ENCODE measurements at places on chromosomes 7 and 10.

GRCh38 chr7:151232917-151233701 lies 826 bp downstream of the CHPF2 start:
- DNase-seq, result no peak

- no peak for DNase-seq
Measured at GRCh38 chr10:43313901-43314300, 47.0 kb upstream of the RASGEF1A start.

DNA sequence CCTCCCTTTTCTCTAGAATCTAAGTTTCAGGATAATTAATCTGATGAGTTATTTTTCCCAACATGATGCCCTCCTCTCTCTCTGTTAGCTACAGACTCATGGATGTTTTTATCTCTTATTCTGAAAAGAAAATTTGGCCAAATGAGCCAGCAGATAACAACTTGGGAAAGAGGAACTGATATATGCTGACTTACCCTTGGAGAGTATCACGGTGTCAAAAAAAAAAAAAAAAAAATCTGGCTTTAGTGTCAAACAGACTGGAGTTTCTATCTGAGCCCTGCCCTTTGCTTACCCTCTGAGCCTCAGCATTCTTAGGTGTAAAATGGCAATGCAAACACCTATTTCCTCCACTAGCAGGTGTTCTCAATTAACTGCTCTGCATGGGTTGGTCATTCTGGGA lies 190.4 kb downstream of the AHR start:
- no peak for DNase-seq

DNA sequence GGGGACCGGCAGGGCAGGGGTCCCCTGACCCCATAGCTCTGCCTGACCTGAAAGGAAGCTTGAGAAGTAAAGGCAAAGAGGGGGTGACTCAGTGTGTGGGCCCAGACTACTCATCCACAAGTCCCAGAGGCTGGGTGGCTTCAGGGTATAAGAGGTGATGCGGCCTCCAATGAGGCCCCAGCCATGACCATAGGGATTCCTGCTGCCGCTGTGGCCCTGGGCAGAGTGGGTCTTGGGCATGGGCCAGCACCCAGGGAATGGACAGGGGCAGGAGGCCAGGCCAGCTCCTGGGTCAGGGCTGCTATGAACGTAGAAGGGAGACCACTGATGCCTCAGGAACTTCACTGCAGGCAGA lies 64.4 kb upstream of the EBF3 start:
- no peak for DNase-seq

DNA sequence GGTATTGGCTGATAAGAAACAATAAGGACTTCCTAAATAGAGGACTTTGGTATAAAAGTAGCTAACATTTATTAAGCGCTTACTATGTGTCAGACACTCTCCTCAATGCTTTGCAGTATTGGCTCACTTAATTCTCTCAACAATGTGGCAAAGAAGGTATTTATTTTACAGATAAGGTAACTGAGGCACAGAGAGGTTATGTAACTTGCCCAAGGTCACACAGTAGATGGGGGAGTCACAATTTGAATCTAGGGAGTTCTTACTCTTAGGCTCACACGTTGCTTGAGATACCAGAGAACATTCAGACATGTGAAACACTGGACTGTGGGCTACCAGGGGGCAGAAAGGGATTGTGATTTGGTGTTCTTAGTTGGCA lies 60.8 kb upstream of the GPR158 start:
- no peak for DNase-seq

- no peak for DNase-seq
Measured at GRCh38 chr7:11252011-11252607, 278.4 kb downstream of the PHF14 start.

- peak; percentile 63 for DNase-seq
Measured at GRCh38 chr10:44873160-44873559, 38.0 kb upstream of the TMEM72 start.

GRCh38 chr7:22723181-22723601 lies 3.8 kb upstream of the IL6 start:
- peak; percentile 86 for DNase-seq

GRCh38 chr10:101812606-101813005 lies 5.6 kb downstream of the OGA start:
- no peak for DNase-seq

DNA sequence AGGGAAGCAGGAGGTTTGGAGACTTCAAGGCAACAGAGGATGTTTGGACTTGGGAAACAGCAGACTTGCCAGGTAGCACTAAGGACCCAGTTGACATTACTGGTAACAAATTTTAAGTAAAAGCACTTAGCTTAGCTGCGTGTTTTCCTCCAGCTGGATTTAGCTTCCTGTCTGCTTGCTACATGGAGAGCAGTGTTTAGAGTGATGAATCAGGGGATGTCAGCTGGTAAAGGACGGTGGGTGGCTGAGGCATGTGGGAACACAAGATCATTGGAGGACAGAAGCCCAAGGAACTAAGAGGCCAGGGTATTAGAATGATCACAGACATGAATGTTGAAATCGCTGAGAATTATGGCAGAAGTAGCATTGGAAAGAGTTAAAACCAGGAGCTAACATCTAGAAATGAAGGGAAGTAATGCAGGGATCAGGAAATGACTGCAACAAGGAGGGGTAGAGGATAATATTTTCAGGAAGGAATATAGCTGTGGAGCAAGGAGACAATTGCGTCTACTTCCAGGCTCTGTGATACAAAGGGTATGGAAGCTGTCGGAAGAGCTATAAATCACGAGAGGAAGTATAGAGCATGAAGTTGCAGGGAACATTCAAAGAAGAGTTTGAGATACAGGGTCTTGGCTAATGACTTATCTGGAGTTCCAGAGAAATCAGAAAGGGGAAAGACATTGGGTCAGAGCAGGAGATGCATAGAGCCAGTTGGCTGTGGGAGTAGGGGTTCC lies 34.4 kb downstream of the CALD1 start:
- no peak for DNase-seq

DNA sequence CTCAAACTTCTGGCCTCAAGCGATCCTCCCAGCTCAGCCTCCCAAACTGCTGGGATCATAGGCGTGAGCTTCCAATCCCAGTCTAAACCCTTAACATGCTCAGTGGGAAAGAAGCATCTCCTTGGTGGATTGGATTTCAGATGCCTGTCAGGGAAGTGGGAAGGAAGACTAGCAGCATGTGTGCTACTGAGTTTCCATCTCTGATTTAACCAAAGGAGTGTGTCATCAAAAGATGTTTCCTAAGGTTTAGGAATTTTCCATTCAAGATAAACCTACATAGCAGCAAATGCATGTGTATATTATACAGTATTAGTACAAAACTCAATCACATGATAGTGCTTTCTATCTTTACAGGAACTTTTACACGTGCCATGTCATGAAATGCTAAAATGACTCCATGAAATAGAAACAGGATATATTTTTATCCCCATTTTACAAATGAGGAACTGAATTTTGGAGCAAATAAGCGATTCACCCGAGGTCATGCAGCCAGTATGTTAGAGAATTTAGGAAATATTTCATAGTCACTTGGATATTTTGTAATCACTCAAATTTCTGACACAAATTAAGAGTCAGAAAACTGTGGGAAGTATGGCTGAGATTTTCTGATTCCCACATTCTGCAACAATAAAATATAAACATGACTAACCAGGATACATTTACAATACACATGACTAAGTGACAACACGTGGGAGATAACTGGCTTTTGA lies 11.4 kb upstream of the TMEM26 start:
- no peak for DNase-seq

GRCh38 chr7:132312531-132313055 lies 263.7 kb downstream of the PLXNA4 start:
- DNase-seq, result no peak

DNA sequence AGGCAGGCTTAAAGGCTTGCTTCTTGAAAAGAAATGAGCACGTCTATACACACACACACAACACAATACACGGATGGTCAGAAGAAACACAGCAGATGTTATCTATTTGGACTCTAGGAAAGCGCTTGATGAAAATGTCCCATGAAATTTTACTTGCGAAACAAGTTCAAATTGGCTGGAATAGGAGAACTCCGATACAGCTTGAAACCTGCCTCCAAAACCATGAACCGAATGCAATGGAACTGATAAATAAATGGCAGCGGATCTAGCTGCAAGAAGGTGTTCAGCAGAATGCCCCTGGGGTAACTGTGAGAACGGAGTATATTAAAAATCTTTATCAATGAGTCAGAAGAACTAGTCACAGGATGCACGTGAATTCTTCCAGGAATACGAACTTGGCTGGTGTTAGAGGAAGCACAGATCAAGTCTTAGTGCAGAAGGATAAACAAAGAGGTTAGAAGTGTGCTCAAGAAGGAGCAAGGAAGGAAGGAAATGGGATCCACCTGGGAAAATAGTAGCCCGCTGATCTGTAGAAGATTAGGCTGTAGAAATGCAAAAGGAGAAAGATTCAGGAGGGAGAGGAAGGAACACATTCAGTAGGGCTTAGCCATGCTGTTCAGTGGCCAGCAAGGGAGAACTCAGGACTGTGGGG lies 142.0 kb upstream of the PRKCQ start:
- DNase-seq, result no peak

DNA sequence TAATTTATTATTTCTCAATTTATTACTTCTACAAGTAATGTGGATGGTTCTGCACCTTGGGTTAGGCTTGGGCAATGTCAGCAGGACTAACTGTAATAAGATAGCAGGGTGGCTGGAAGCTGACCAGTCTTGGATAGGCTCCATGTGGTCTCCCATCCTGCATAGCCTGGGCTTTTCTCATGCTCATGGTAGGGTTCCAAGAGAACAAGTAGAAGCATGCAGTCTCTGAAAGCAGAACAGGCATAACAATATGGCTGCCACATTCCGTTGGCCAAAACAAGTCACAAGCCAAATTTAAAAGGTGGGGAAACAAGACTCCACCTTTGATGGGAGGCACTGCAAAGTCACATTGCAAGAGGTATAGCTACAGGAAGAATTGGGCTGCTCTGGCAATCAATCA lies 98.6 kb upstream of the MDFIC start:
- DNase-seq, result no peak

DNA sequence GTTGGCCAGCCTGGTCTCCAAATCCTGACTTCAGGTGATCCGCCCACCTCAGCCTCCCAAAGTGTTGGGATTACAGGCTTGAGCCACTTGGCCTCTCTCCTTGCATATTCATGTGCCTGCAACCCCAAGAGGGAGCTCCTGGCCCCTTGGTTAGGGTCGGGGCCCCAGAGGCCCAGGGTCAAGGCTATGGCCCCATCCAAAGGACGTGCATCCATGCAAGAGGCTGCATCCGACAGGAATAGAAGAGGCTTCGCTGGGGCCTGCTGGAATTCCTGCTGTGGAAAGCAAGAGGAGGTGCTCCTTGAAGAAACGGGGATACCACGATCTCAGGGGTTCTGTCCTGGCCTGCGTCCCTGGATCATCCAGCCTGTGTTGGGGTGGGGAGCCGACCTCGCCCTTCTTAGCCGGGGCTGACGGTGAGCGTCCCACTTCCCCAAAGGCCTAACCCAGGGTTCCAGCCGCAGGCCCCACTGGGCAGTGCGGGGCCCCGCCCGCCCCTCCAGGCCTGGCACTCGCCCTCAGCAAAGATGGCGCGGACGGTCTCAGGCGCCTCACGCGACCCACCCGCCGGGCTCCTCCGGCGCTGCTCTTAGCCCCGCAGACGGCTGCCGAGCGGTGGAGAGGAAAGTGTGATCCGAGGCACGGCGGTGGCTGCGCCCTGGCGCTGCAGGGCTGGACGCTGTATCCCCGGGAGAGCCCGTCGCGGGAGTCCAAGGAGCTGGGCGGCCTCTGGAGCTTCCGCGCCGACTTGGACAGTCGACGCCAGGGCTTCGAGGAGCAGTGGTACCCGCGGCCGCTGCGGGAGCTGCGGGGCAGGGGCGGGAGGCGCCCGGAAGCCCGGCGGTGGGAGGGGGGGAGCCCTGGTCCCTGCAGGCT lies 54.7 kb downstream of the ZNF727 start:
- DNase-seq, result no peak

- no peak for DNase-seq
Measured at GRCh38 chr10:123808906-123809305, 82.7 kb downstream of the CPXM2 start.

GRCh38 chr10:29731760-29732159 lies 97.0 kb upstream of the SVIL start:
- DNase-seq, result no peak

- DNase-seq, result no peak
Measured at GRCh38 chr7:16589881-16590280, 55.7 kb downstream of the ANKMY2 start.

- DNase-seq, result no peak
Measured at GRCh38 chr10:92972886-92973285, 87.7 kb upstream of the CYP26C1 start.

DNA sequence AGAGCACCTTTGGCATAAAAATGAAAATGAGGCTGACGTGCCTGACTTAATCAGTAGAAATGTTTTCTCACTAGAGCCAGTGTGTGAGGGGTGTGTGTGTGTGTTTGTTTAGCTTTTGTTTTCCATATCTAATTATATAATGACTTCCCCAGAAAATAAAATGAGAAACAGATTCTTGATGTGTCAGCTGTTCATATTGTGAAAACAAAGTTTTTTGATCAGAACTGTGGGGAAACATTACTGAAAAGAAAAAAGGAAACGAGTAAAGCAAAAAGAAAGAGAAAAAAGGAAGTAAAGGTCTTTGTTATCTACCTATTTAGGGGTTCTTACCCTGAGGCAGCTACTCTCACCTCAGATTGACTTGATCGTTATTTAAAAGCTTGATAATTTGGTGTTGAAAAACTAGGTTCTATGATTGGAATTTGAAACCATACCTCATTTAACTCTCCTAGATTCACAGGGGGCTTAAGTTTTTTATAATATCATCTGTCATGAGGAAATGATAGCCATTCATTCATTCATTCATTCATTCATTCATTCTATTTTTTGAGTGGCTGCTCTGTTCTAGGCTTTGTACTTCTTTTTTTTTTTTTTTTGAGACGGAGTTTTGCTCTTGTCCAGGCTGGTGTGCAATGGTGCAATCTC lies 58.0 kb downstream of the CREM start:
- DNase-seq, result no peak

- no peak for DNase-seq
Measured at GRCh38 chr7:110801502-110801901, 289.4 kb upstream of the LRRN3 start.

DNA sequence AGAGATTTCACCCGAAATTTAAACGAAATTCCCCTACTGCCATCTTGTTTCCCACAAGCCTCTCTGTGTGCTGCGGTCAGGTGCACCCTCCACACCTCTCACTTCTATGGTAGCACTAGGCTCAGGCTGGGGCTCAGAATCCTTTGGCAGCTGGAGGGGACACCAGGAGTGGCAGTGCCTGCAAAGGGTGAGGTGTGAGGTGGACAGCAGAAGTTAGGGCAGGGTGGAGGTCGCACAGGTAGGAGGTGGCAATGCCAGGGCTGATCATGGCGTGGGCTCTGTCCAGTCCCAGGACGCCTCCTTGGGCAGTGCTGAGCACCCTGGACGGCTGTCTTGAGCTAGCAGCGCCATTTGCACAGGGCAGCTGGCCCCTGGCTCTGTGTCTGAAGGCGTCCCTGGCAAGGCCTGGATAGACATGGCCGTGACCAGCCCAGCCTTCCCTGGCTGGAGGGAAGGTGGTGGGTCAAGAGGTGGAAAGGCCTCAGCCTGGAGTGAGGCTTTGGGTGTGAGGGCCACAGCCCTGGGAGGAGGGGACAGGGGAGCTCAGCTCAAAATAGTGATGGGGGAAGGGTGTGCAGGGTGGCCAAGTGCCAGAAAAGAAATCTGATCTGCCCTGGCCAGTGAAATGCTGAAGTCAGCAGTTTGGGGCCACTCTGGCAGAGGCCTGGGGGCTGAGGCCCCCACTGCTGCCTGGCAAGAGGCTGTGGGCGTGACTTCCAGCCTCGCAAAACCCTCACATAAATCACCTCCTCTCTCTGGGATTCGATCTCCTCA lies 40.0 kb downstream of the ZCCHC24 start:
- DNase-seq, result peak; percentile 43

- DNase-seq, result no peak
Measured at GRCh38 chr7:2452074-2452507, 24.1 kb downstream of the GRIFIN start.

- no peak for DNase-seq
Measured at GRCh38 chr7:75596727-75597614, 104.9 kb downstream of the SPDYE5 start.
